ENCODE measurements at places on chromosomes 1 and 21.
A peak's percentile ranks its signal among the peaks of the same experiment; 100 is the strongest.

DNA sequence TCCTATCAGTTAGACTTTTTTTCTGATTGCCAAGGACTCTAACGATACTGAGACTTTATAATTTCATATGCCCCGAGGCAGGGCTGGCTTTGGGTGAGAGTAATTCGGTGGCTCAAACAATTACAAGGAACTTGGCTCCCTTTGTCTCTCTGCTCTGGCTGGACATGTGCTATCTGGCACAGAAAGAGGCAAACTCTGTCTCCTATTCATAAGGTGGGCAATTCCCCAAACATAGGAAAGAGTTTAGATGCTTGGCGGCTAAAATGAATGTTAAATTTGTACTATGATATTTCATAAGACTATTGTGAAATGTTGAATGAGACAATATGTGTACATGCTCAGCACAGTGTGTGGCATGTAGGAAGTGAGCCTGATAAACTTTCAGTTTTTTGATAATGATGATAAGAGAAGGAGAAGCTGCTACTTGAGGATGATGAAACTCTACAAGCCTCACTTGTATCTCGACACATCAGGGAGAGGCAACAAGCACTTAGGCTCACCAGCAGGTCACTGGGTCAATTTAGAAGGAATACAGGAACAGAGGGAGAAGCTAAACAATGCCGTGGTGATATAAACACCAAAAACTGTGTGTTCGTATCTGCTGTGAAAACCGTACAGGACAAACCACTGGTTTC, 12.6 kb upstream of the NTPCR start:
- DNase-seq: no peak

- no peak for DNase-seq
Observed at GRCh38 chr1:110728388-110729001, 53.8 kb upstream of the KCNA3 start.

DNA sequence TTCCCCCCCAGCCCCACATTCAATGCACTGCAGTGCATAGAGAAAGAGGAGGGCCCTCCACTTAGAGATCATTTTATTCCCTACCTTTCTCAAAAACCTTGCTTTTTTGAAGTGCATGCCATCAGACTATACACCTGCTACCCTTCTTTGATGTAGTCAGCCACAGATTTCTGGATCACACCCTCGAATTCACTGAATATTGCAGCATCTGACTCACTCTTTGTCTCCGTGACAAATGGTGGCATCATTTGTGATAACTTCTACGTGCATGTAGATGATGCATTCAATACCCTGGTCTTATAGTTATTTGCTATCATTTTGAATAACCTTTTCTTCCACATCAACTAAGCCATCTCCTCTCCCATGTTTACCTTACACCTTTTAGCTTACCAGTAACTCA, 310.3 kb upstream of the SGIP1 start:
- peak; percentile 21 for DNase-seq

DNA sequence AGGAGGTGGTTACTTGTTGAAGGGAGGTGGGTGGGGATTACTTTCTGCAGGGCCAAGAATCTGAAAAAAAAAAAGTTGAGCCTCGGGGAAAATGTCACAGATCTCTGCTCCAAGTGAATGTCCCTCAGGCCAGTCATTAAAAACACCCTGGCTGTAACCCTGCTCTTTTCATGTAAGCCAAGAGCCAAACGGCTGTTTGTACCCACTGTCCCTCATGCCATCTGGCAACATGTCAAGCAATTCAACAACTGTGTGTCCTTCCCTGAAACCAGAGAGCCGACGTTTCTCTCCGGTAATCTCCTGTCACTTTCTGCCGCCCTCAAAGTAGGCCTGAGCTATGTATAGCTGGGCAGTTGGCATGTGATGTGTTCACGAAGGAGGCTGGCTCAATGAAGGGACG, 14.7 kb downstream of the CASQ2 start:
- no peak for DNase-seq

- DNase-seq: peak; percentile 16
Observed at GRCh38 chr1:50268049-50268448, 155.2 kb downstream of the DMRTA2 start.

GRCh38 chr1:54601730-54602129, 21.6 kb downstream of the FAM151A start:
- DNase-seq: no peak

- peak; percentile 54 for DNase-seq
Observed at GRCh38 chr1:43708002-43708410, 670 bp downstream of the ST3GAL3 start.

- DNase-seq: no peak
Observed at GRCh38 chr1:227891955-227892488, 55.7 kb downstream of the WNT9A start.

GRCh38 chr1:227901906-227902640, 45.7 kb downstream of the WNT9A start:
- peak; percentile 20 for DNase-seq

DNA sequence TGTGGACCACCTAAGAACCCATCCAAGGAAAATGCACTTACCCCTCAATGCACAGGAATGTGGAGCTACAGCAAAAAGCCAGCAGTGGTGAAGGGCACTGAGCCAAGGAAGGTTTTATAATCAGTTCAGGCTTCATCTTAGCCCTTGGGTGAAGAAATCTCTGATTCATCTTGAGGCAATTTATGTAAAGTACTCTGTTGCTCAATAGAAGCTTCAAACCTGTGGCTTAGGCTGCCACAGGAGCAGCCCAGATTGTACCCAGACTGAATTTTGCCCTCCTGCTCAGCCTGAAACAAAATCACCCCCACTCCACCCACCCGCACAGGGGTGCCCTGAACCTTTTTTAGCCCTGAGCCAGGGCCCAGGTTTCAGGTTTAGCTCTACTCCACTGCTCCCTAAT, at the start of gene S100A12:
S100A12 (minus strand) TSS at position 111 of the 400 bp plus-strand sequence. CDS start 1,029 bp downstream, outside the sequence.
- no peak for DNase-seq

DNA sequence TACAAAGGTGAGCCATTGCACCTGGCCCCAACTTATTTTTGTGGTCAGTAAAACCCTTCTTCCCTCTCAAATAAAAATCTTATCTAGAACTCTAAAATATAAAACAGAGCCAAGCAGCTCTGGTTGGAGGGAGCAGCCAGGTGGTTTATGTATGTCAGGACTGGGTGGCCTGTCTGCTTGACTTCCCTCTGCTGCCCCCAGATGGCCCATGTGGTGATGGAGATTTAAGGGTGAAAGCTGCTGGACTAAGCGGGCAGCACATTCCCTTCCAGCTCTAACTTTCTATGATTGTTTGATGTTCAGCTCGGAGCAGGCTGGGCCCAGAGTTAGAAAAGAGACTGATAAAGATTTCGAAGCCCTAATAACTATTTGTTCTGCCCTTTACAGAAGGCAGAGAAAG, 11.9 kb upstream of the PAQR6 start:
- DNase-seq: no peak

DNA sequence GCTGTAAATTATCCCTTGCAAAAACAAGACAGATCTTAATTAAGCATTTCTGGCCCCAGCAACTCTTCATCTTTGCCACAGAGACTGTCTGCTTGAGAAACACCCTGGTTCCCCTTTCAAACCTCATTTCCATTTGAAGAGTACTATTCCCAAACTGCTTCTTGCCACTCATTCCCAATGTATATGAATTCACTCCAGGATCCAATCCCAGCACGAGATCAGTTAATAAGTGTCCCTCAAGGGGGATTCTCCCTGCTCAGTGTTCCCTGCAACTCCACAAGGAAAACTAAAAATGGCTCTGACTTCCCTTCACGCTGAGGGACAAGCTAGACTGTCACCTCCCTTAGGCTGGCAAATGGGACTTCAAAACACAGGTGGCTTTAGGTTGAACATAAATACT, 173.2 kb downstream of the SIPA1L2 start:
- no peak for DNase-seq

DNA sequence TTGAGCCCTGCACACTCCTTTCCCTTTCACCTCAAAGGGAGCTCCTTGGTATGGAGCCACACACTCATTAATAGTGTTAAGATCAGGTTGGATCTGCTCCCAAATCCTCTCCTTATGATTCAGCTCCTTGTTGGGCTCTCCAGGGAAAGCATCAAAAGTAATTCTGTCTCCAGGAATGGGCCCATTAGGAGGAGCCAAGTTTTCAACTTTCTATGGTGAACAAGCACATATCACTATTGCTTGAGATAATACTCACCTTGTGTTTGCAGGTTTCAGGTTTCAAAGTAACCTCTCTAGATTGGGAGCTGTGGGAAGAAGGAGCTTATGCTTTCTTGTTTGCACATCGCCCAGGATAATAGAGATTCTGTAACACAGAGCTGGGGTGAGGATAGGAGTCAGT, 164.8 kb downstream of the TNFSF18 start:
- no peak for DNase-seq

DNA sequence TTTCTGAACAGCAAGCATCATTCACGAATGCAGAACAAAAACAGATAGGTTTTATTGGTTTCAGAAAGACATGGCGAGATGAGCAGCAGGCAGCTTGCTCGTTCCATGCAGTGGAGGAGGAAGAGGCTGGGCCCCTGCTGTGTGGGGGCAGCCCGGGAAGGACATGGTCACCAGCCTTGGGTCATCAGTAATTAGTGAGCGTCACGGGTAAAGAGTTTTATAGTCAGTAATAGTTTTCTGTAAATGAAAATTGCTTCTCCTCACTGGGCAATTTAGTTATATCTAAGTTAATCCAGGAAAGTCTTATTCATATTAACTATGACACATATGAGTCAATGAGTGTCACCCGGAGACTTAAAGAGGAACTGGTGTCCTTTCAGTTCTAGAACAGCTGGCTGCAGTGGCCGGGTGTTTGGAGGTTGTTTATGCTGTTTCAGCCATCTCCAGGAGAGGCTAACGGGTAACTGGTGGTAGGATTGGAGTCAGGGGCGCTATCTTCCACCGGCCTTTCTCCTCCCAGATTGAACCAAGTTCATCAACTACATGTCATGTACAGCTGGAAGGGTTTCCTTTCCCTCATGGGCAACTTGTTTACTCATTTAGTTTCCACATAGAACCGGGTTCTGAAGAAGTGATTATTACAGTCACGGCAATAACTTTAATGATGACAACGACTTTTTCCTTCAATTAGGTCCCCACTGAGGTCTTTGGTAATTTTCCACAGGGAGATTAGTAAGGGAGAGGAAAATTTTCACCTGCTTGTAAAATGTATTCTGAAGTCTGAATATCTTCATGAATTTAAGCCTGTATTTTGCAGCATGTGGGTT, 34.6 kb upstream of the SLC45A1 start:
- no peak for DNase-seq

- DNase-seq: peak; percentile 55
Observed at GRCh38 chr1:154992721-154993571, 440 bp upstream of the LENEP start.

DNA sequence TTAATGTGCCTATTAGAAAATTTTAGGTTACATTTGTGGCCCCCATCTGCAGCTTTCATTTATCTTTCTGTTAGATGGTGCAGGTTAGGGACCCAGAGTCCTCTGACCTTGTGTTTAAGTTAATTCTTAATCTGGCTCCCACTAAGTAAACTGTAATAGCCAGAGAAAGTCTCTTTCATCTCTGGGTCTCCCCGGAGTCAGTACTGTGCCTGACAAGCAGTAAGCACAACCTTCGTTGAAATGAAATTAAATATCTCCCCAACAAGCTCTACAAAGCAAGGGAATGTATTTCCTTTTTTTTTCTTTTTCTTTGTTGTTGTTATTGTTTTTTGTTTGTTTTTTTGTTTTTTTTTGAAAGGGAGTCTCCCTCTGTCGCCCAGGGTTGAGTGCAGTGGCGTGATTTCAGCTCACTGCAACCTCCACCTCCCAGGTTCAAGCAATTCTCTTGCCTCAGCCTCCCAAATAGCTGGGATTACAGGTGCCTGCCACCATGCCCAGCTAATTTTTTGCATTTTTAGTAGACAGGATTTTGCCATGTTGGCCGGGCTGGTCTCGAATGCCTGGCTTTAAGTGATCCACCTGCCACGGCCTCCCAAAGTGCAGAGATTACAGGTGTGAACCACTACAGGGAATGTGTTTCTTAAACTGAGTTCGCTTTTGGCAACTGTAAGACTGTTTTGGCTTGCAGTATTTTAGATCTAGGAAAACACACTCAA, 81.6 kb downstream of the HHIPL2 start:
- DNase-seq: no peak

DNA sequence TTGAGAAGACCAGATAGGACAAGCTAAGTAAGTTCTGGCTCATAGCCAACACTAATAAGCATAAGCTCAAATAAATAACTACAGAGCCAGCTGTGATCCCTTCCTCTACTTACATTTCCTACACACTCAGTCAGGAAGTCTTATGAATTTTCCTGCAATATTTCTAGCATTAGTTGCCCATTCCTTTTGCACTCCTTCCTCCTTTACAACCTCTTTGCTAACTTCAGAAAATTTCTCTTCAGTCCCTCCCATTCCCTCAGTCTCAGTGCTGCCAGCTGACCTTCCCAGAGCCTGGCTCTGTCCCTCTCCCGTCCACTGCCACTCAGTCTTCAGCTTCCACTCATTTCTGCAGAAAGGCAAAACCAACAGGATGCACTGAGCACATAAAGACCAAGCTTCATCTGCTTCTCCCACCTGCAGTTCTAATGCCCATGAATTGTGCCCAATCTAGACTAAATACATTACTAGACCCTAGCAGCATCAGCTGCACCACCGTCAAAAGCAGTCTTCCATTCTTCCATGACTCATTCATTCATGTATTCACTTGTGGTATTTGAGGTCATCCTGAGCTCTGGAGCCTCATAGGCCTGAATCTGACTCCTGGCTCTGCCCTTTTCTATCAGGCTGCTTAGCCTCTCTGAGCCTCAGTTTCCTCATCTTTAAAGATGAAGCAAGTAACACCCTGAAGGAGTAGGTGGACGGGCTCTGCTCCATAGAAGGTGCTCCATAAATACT, 54.6 kb upstream of the SIPA1L2 start:
- peak; percentile 33 for DNase-seq

DNA sequence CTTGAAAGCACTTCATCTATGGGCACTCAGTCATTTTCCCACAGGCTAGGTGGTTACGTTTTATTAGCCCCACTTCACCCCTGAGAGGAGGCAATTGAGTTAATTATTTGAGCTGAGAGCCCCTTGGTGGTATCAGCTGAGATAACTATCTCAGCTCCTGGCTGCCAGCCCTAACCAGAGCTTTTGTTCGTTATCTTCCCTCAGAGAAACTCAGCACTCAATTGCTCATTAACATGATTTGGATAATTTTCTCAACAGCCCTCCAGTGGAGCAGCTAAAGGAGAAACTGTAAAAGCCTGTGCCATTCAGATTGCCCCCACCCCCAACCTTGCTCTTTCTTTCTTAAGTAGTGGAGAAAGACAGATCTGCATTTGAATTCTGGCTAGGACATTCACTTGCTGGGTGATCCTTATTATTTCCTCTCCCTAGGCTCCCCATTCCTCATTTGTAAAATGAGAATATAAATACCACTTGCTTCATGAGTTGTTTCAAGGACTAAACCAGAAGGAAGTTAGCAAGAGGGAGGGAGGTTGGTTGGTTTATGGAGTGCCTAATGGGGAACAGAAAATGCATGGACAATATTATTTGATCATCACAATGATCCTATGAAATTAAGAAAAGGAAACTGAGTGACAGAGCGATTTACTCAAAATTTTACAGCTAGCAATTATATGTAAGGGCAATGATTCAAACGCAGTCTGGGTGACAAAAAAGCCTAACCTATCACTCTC, 218.7 kb upstream of the FGGY start:
- no peak for DNase-seq

- no peak for DNase-seq
Observed at GRCh38 chr1:182599339-182599738, 4.8 kb downstream of the RGS16 start.

Measured in SW480 (cell line).